ENCODE measurements at places on chromosomes 12 and 14. TPM values are rescaled to one million over a fixed set of nuclear protein-coding genes. Genes with fewer than 3 reads are reported as not detected.

LHX5 gene
- total RNA-seq, result not detected

TAS2R7 gene
- not detected for total RNA-seq

PRB2 gene
- not detected for total RNA-seq

RGS6 gene
- not detected for total RNA-seq

USP44 gene
- not detected for total RNA-seq

GRCh38 chr12:46585854-46586621 lies 213.5 kb upstream of the SLC38A2 start:
- DNase-seq, result peak; percentile 69

DNA sequence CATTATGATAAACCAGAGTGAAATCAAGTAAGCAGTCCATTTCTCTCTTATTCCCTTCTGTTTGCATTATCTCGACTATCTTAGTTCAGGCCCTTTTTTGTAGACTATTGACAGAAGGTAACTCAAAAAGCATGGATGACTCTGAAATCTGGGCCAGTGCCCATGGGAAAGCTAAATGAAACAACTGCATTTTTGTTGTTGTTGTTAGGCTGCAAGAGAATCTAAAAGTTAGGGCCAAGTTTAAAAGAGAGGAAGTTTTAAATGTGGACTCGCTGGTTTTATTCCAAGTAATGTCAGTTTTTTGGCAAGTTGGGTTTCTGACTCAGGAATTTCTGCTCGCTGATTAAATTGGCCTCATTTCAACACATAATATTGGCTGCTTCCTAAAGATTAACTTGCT lies 201.1 kb downstream of the PIK3C2G start:
- DNase-seq, result peak; percentile 10

GRCh38 chr14:31761325-31761724 lies 200.1 kb downstream of the NUBPL start:
- DNase-seq, result no peak

- no peak for DNase-seq
Observed at GRCh38 chr12:111368291-111368787, 556 bp downstream of the PHETA1 start.

DNA sequence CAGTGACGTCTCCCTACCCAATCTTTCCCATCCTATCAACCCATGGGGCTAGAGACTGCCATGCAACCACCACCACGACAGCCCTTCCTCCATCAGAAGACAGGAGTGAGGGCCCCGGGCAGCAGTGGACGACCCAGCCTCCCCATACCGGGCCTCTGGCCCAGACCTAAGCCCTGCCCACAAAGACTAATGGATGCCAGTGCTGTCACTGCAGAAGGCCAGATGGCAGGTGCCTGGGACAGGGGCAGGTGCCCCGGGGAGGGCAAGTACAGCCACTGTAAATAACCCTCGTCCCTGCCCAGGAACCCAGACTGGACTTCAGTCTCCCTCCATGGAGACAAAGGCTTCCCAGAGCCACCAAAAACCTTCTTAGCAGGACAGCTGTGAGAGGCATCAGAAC lies 20.3 kb upstream of the HSPB8 start:
- no peak for DNase-seq

- no peak for DNase-seq
Observed at GRCh38 chr12:129662234-129662633, 241.6 kb downstream of the TMEM132D start.

DNA sequence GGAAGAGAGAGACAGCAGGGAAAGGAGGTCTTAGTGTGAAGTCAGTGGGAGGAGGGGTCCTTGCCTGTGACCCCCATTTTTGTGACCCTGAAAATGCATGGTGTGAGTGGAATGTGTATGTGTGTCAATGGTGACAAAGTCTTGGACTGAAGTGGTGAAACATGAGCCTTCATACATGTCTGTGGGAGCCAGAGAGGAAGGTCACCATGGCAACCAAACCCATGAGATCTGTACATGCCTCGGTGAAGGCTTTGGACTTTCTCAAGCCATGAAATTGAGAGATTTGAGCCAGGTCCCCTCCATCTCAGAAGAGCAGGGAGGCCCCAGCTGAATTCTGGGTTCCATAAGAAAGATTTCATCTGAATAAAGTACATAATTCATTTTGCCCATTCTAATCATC lies 108.7 kb downstream of the TTC8 start:
- no peak for DNase-seq

DNA sequence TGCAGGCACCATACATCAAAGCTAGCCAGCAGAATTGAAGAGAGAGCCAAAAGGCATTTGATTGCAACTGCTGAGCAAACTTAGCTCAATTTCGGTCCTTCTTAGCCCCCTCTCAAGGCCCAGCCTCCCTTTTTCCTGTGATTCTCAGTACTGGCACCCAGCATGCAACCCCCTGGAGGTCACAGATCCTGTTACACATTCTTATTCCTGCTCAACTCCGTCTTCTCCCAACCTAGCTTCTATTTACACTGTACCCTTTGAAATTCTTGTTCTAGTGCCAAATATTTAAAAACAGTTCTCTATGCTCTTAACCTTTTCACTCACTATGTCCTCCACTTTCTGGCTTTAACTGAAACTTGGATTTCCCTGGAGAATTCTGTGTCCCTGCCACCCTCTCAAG lies 131.3 kb upstream of the CPSF6 start:
- DNase-seq, result no peak

DNA sequence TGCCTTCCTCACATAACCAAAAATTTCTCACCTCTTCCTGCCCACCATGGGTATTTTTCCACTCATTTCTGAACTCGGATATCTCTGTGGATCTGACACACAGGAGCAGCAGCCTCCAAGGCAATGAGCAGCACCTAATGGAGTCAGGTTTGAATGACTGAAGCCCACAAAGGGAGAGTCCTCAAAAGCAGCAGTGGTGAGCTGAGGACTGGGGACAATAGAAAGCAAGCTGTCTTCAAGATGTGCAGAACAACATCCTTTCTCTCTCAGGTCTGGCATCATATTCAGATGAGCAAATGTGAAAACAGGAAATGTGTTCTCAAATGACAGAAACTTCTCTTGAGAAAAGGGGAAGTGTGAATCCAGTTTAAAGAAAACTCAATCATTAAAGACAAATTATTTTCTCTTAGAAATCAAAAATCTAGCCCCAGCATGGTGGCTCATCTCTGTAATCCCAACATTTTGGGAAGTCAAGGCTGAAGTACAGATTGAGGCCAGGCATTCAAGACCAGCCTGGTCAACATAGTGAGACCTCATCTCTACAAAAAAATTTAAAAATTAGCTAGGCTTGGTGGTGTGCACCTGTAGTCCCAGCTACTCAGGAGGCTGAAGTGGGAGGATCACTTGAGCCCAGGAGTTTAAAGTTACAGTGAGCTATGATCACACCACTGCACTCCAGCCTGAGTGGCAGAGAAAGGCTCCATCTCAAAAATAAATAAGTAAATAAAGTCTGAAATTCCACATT lies 54.2 kb downstream of the C12orf42 start:
- no peak for DNase-seq

DNA sequence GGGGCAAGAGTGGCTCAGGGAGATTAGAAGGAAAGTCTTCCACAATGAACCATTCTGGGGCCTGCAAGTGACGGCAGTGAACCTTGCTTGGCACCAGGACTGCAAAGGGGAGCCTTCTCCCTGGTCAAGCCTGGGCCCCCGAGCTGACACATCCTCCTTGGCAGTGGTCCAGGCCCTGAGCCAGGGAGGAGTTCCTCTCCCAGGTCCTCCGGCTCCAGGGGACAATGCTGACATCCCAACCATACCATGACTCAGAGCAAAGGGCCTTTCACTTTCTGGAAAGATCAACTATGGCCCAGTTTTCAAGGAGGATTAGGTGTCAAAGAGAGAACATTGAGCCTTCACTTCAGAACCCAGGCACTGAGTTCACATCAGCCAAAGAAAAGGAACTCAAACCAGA lies 756.5 kb upstream of the TBX3 start:
- DNase-seq, result peak; percentile 75

DNA sequence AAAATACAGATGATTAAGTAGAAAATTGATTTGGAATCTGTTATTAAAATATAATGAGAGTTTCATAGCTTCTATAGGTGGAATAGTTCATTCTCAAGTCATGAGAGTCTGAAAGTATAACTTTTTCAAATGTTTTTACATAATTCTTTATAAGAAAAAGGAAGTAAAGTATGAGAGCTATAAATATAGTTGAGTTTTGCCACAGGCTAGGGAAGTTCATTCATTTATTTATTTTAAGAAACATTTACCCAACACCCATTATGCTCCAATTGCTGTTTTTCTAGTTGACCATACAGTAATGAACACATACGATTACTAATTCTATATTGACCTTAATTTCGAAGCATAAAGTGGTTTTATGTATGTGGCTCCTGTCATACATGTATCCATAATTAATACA lies 24.8 kb downstream of the LRRIQ1 start:
- no peak for DNase-seq

DNA sequence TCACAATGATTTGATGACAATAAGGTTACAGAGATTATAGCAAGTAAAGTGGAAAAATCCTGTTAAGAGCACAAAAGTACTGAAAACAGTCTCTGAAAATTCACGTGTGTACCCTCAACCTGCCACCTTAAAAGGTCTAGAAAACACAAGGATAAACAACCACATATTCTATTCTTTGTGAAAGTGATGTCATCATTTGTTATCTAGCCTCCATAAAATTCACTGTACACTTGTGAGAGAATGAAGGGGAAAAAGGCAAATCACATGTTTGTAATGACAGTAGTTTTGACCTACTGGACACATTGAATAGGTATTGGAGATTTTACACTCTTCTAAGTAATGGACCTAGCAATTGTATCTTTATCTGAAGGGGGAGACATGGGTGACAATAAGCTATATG lies 4.0 kb downstream of the PTGDR start:
- no peak for DNase-seq

DNA sequence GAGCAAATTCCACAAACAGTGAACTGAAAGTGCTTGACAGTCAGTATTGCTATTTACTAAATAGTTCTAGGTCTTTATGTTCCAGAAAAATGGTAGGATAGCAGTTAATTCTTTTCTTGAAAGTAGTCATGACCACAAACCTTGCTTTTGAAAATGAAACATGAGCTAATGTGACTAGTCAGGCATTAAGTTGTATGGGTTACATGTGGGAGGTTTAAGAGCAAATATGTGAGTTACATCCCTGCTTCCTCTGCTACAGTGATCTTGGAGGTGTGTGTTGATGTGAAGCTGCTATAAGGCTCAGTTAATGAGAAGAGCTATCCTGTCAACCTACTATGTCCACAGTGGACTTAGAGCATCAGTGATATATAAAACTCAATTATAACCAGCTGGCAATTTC lies 741.6 kb downstream of the FSCB start:
- DNase-seq, result no peak

DNA sequence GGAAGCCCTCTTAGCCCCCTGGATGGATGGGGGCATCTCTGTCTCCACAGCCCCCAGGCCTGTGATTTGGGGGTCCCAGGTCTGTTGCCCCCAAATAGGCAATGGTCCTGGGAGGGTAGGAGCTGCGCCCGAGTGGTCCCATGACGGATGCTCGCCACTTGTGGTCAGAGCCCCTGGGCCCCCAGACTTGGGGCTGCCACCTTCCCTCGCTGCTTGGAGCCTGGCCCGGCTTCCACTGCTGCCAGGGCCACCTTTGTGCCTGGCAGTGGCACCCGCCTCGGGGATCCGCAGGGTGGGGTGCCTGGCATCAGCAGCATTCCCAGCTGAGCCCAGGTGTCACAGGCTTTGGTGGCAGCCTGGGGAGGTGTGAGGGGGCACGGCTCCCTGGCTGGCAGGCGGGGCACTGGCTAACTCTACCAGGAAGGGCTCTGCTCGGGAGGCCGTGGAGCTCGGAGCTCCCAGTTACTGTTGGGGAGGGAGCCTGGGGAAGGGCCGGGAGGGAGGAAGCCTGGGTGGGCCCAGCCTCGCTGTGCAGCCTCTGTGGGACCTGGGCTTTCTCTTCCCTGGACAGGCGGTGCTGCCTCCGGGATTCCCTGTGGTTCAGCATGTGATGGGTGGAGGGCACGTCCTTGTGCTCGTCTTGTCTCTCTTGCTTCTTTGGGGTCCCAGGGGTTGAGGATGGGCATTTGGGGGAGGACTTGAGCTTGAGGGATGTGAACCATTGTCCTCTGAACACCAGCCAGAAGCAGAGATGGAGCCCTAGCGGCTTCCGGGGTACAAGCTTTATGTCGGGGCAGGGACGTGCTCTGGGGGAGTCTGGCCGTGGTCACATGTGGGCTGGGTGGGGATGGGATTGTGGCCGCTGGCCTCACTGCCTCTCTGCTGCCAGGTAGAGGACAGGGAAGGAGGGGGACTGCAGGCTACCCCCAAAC lies 5.4 kb downstream of the KIF26A start:
- DNase-seq, result no peak

GRCh38 chr12:48198672-48198971 lies 4.5 kb downstream of the OR10AD1 start:
- DNase-seq, result no peak

DNA sequence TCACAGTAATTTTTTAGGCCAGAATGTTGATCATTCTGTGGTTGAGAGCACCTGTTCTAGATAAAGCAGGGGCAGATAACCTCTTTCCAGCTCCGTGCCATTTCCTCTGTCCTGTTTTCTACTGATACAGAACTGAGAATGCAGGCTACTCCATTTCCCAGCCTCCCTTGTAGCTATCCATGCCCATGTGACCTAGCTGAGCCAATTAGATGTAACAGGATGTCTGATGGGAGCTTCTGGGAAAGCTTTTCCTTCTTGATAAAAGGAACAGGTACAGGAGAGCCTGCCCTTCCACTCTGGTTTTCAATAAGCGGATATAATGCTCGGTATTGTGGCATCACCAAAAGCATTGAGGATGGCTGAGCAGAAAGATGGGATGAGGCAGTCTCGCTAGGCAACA lies 54.2 kb downstream of the LRRC74A start:
- DNase-seq, result no peak

DNA sequence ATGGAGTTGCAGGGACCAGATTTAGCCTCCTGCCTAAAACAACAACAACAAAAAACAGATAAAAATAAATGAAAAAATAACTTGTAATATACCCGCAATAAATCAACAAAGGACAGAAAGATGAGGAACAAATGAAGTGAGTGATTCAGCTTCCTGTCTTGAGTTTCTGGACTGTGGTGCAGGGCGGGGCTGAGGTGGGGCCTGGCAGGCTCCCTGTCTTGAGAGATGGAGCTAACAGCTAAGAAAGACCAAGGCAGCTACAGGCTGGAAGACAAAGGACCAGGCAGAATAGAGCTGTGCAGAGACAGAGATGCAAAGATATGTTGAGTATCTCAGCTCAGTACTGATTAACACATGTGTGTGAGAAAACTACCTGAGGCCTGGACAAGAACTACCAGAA lies 879.2 kb downstream of the AACS start:
- peak; percentile 4 for DNase-seq

DNA sequence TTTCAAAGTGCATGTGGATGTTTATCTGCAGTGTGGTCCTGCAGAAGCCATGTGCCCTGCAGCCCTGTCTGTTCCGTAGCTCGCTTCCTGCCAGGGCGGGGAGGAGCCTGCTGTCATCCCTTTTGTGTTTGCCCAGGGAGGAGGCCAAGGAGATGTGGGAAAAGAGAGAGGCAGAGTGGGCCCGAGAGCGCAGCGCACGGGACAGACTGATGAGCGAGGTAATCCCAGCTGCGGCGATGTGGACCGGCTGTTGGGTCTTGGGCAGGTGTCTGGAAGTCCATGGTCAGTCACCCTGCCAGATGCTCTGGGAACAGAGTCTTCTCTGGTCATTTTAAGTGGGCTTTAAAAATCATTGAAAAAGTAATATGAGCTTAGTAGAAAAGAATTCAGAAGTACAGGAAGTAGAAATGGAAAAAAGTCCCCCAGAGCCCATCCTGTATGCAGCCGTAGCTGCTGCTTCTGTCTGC lies 12.8 kb downstream of the TCHP start:
- no peak for DNase-seq

GRCh38 chr12:52566847-52567291 lies 6.8 kb downstream of the KRT74 start:
- no peak for DNase-seq

All from A172 (cell line).